Activated CD4-positive, CD25-positive, alpha-beta regulatory T cell (primary cell): ENCODE measurements at places on chromosomes 2 and 18.

DNA sequence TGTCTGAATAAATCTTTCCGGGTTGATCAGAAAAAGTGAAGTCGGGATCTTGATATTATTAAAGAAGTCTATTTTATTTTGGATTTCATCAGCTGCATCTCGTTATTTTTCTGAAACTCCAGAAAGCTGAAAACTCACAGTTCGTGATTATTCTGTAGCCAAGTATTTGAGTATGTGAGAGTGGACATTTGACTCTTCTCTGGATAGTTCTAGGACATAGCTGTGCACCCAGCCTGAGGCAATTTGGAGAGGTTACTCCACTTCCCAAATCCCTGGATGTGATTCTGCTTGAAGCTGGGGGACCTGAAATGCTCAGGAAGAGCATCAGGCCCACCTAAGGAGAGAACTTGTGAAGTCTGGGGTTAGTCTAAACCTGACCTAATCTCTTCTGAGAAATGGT lies 117.6 kb upstream of the PID1 start:
- DNase-seq = no peak

GRCh38 chr2:40243581-40244187 lies 208.2 kb downstream of the SLC8A1 start:
- DNase-seq = no peak

DNA sequence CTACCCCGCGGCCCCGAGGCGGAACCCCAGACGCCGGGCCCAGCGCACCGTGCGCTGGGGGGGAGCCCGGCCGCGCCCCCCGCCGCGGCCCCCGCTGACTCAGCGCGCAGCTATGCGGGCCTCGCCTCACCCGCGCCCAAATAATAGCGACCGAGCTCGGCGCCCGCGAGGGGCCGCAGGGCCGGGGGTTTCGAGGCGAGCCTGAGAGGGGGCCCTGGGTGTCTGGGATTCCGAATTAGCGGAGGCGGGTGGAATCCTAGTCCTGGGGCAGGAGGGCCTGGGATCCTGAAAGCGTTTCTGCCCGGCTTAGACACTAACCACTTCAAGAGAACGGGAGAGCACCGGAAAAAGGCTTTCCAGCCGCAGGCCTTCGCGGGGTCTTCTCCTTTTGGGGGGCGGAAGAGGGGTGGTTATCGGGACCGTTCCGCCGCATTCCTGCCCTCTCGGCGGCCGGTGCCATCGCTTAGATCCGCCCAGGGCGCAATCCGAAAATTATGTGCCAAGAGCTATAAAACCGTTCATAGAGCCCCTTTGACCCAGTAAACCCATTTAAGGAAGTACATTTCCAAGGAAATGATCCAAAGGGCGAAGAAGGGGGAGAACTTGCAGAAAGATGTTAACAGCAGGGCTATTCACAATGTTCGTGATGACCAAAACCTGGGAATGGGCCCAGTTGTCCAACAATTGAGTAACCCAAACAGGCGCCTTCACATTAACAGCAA lies 681 bp upstream of the ROCK2 start:
- no peak for DNase-seq

DNA sequence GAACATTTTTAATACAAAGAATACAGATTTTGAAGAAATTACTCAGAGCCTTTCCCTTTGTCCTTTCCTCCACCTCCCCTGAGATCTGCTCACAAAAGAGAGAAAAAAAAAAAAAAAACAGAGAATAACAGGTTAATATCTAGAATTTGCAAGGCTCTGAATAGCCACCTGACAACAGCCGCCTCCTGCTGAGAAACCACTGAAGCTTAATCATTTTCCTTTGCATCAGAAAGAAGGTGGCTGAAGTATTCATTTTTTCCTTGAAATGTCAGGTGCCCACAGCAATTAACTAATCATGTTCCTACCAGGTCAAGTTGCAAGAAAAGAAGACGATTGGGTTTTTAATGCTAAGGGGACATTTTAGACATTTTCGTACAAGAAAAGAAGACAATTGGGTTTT lies 21.2 kb downstream of the CNTNAP5 start:
- no peak for DNase-seq

- DNase-seq = no peak
Observed at GRCh38 chr18:24736662-24737330, 276.4 kb downstream of the HRH4 start.

DNA sequence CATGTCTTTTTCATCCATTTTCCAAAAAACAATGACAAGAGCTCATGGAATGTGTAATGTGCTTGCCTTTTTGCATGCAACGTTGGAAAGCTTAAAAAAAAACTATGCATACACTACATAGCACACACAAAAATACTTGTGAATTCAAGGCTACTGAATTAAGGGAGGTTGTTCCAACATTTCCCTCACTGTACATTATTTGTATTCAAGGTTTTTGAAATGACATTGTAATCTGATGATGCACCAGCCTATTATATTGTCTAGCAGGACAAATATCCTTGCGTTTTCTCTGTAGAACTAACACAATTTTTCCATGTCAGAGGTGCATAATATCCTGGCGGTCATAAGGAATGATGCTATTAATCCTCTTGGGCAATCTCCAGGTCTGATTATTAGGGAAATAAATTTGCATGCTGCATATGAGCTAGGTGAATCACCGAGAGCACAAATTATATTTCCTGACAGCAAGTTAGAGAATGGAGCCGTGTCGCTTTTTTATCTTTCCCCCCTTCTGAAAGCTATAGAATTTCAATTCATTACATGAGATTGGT lies 836.9 kb upstream of the FANCL start:
- DNase-seq = no peak

GRCh38 chr2:24011250-24012104 lies 1.6 kb downstream of the MFSD2B start:
- DNase-seq = no peak

DNA sequence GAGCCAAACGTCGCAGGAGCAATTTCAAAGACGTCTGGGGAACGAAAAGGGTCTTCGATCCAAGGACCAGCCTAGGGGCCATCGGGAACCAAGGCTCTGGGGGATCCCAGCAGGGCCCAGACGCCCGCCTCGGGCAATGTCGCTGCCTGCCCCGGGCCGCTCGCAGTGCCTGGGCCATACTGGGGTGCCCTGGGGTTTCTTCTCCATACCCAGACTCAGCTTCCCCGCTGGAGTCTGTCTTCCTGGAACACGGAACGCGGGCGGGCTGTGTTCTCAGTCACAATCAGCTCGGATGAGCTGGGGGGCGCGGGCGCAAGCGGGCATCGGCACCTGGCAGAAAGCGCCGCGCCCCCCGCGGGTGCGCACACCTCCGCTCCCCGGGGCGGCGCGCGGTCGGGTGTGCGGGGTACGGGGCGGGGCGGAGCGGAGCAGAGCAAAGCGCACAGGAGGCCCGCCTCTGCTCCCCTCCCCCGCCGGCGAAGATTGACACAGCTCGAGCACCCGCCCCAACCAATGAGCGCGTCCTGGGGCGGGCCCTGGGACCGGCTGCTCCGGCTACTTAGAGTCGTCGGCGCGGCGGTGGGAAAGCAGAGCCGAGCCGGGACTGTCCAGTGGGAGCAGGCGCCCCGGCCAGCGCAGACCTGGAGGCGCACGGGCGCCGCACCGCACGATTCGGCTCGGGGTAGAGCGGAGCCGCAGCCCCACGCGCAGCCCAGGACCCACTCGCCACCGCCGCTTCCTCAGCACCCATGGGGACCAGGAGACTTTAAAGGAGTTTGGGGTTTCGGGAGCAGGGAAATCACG lies at the start of gene LRATD1:
TSS of gene LRATD1 (plus strand) at position 585 of the 804 bp plus-strand sequence. CDS start 1,263 bp downstream, outside the sequence.
- no peak for DNase-seq

DNA sequence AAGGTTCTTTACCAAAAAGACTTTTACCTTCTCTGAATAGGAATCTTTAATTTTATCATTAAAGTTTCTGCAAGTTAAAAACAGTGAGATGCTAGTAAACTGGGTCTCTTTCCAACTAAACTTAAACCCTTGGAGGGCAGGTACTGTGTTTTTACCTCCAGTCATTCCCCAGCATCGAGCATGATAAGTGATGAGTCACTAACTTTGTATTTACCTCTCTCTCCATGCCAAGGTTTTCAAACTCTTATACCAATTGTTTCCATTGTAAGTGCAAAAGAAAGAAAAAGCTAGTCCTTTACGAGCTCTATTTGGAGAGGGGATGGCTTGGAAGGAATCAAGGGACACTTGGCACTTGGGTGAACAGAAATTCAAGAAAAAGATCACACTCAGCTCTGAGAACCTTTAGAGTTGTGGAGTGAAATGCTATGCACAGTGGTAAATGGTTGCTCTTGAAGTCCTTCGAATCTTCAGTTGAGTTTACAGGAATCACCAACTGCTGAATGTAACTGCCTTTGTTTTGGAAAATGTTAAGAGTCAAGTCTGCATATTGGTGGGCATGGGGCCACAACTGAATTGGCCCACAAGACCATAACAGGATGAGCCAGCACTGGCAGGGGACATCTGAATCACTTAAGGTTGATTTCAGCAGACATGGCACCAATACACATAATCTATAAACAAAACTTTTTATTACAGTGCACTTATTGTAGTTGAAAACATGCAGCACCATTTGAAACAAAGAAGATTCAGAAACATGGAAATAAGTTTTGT lies 8.3 kb upstream of the RBM43 start:
- DNase-seq = no peak

DNA sequence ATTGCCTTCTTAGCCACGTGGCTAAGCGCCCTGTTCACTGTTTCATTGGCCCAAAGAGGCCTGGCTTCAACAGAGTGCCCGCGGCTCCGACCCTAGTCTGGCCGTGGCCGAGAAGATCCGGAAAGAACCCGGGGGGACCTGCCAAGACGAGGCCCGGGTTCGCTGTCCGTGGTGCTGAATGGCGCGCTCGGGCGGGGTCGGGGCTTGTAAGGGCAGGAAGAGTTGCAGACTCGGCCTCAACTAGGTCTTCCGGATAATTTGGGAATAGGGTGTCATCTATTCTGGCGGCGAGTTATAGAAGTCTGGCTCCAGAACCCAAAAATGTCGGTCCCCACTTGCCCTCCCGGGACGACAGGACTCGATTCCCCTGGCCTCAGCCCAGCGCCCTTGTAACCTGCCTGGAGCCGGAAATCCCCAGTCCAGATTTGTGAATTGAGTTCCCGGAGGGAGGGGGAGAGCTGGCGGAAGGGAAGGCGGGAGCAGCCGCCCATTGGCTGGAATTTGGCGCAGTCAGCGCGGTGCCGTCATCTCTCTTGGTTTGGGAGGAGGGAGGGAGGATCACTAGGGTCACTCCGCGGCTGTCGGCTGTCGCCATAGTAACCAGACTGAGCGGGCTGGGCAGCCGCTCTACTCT lies 3.5 kb downstream of the CDK5R2 start:
- peak; percentile 12 for DNase-seq

GRCh38 chr2:96512341-96512740 lies 7.2 kb upstream of the NEURL3 start:
- no peak for DNase-seq

GRCh38 chr18:49697757-49698524 lies 115.4 kb downstream of the ACAA2 start:
- DNase-seq = no peak

GRCh38 chr2:74415762-74416395 lies 5.5 kb downstream of the C2orf81 start:
- no peak for DNase-seq

DNA sequence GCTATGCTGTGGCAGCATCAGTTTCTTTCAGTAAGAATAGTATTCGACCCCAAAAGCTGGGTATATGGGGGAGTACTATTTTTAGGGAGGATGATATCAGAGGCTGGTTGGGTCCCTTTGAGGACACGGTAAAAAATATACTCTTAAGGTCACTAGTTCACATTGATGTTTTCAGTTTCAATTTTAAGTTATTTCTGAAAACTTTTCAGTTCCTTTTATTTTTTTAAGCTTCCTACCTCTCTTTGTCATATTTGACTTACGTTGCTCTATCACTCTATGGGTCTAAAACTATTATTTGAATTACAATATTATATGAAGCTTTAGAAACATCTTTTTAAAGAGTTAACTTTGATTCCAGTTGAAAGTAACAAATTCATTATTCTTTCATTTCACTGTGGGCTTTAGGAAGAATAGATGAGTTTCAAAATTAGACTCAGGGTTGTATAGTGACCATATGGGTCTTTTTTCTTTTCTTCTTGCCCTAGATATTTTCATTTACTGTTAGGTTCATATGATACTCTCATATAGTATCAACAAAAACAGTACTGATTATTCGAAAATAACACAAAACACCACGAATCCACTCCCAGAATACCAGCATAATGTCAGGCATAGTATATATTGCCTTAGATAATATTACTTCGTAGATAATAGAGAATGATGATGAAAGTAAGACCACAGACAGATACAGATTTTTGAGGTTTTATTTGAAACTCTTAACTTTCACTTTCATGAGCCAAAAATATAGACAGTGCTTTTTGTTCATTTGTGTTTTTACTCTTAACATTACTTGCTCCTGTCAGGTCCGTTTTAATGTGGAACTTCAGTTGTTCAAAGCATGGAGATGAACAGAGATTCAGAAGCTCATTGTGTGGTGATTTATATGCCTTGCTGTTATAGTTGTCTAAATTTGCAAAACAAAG lies 9.8 kb downstream of the RMDN2 start:
- no peak for DNase-seq

DNA sequence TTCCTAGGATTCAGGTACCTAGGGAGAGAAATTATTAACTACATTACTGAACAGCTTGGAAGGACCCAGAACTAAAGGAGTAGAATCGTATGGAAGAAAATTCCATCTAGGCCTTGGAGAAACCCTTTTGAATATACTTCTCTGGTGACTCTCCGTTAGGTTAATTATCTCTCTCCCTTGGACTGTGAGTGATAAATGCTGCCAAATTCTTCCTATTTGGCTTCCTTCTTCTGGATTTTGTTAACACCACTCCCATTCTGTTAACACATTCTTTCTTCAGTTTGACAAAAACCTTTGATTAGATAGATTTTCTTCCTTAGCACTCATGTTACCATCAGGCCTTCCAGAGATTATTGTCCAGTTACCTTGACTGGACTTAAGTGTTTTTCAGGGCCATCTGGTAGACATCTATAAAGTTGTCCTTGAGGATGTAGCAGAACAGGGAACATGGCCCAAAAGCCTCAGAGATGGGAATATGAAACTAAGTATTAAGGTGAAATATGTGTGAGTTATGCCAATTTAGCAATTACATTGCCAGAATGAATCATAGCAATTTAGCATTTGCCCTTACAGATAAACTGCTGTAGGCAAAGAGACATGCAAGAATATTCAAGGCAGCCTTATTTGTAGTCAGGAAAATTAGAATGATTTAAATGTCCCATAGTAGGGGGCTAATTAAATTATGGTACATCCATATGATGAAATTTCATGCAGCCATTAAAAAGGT lies 6.7 kb downstream of the CYP27A1 start:
- DNase-seq = no peak

DNA sequence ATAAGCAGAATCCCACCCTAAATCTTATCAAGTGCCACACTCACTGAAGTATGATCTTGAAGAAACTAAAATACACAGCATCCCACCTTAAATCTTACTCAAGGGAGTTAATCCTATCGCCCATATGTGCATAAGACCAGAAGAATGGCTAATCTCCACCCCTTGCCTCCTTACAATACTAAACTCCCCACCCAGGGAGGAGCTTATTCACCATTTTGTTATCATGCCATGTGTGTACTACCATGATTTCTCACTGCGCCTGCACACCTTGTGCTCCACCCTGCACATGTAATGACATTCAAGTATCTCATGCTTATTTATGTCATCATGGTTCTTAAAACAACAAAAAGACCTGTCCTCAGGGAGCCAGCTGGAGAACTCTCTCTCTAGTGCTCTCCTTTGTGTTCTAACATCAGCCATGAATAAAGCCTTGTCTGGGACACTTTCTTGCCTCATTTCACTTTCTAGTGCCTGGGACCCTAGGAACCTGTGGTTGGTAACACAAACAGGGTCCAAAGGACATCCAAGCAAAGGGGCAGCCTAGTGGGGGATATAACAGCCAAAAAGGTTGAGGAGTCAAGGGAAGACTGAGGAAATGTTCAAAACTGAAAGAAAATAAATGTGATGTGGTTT lies 87.4 kb downstream of the SLC66A3 start:
- no peak for DNase-seq

GRCh38 chr2:230929381-230930148 lies 4.5 kb upstream of the GPR55 start:
- no peak for DNase-seq
